ENCODE measurements at places on chromosomes 2 and 18.

DNA sequence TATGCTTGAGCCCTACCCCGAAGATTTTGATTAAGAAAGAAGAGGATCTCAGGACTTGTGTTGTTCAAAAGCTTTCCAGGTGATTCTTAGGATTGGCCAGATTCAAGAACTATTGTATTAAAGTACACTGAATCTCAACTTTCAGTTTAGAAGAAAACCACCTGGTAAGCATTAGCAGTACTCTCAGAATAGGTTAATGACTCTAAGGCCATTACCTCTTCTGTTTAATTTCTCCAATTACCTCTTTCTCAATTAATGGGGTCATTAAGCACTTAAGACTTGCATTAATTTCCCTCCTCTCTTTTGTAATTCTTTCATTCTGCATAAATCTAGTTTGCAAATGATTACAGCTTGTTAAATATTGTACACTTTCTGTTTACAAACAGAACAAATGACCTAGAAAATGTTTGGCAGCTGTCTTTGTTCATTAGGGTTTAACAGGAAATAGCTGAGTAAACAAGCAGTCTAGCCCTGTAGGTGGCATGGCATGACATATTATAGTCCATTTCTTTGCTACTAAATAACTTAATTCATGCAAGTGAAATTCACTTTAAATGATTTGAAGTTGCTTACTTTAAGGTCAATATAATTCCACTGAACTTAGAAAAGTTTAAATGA, 20.4 kb upstream of the TDRD15 start:
- DNase-seq, result no peak

DNA sequence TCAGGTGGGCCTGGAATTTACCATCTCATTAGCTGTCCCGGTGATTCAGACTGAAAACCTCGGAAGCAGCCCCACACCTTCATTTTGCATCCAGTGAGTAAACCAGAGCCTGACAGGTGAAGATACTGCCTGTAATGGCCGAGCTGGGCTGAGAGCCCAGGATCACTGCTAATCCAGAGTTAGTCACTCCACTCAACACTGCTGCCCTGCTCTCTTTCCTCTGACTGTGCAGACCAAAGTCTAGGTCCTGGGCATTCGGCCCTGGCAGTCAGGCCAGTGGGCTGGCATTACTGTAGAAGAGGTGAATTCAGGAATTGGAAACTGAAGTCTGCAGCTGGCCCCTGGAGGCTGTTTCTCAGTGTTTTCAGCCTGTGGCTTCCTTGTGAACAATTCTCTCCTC, 44.3 kb downstream of the TMEM17 start:
- no peak for DNase-seq

DNA sequence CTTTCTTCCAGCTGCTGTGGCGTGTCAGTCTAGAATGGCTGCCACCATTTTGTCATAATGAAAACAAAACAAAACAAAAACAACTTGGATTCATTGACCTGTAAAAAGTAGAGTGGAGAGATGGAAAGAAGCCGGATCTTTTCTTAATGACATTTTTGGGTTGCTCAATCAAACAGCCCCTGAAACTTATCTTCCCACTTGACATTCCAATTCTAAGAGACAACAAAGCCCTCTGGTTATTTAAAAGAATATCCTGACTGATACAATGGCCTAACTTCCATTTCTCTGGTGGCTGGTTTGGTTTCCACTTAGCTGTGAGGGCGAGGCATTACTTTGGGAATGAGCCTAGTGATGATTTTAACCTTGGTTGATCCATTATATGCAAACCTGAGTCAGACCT, 123.7 kb downstream of the AQP4 start:
- DNase-seq, result no peak

GRCh38 chr18:10153924-10154752, 240.3 kb downstream of the VAPA start:
- no peak for DNase-seq

DNA sequence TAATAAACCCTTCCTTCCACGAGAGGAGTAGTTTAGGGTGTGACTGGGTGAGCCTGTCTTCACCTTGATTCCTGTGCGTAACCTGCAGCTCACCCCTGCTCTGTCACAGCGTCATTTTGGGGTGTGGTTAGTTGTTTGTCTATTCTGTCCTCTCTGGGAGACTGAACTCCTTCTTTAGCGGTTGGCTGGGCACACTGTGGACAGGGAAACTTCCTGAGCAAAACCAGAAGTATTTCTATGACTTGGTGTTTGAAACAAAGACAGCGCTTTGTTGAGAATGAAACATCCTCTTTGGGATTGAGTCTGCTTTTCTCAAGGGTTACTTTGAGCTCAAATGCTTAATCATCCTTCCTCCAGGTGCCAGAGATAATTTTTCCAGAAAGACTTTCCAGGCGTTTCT, 270.7 kb downstream of the HRH4 start:
- DNase-seq, result no peak

GRCh38 chr2:36951574-36951973, 14.8 kb downstream of the STRN start:
- peak; percentile 31 for DNase-seq

DNA sequence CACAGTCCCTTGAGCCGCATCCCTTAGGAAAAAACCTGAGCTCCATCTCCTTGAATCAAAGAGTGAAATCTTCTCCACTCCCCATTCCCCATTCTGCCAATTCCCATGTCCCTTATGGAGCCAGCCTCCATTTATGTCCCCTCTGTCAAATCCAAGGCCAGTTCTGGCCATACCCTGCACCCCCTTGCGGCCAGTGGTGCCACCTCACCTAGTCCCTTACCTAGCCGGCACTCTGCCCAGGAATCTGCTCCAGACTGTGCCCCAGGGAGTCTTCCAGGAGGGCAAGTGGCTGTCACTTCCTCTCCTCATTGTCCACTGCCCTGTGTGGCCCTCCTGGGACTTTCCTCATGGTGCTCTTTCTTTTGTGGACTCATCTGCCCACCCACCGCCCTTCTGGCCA, 195.4 kb upstream of the RMP24 start:
- DNase-seq, result no peak

- DNase-seq, result no peak
Measured at GRCh38 chr18:73782405-73782804, 365.2 kb downstream of the FBXO15 start.

- DNase-seq, result no peak
Measured at GRCh38 chr2:67684991-67685390, 287.9 kb downstream of the ETAA1 start.

- no peak for DNase-seq
Measured at GRCh38 chr2:106094131-106094841, 99.8 kb downstream of the UXS1 start.

DNA sequence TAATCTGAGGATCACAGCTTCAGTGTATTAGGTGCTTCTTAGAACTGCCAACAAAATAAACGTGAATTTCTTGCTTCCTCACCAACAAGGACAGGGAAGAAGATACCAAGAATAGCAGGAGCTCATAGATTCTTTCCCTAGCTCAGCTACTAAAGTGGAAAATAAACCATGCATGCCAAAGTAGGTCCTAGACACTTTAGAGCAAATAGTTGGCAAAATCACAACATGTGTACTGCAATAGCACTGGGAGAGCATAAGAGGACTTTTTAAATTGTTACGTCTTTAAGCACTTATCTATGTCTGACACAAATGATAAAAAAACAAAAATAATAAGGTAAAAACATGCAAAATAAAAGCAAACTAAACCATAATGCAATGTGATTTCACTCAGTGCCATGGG, 49.5 kb downstream of the SUCLG1 start:
- DNase-seq, result no peak

- peak; percentile 95 for DNase-seq
Measured at GRCh38 chr2:112881217-112881985, 29.6 kb upstream of the IL37 start.

- DNase-seq, result peak; percentile 32
Measured at GRCh38 chr2:103809941-103810441, 1043.9 kb upstream of the POU3F3 start.

DNA sequence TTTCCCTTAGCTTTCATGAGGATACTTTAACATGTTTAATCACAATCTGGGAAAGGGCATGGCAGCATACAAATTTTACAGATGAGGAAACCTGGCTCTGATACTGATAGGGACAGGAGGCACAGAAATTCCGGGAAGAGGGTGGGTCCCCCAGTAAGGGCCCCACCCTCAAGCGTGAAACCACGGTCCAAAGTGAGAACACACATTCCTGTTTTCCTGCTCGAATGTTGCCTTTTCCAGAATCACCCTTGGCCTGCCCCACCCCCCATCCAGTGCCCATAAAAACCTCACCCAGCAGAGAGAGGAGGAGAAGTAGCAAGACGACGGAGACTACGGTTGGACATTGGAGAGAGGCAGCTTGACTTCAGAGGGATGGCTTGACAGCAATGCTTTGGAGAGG, 98.2 kb downstream of the HIBCH start:
- DNase-seq, result no peak

DNA sequence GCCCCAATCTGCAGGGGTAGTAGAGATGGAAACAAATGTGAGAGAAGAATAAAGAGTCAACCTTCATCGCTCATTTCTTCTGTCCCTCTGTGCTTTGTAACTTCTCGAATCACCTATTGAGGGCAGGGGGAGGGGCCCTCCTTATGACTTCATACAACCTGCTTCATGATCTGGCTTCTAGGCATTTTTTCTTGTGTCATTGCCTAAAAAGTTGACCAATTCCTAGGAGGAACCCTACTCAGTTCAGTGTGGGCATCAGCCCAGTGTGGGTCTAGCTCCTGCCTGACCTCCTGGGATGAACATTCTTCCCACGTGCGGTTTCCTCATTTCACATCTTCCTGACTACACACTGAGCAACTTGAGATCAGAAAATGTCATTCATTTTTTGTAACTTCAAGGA, 46.3 kb upstream of the CREB1 start:
- peak; percentile 48 for DNase-seq

- DNase-seq, result peak; percentile 45
Measured at GRCh38 chr2:215982465-215982875, 30.9 kb downstream of the MREG start.

- DNase-seq, result no peak
Measured at GRCh38 chr18:75546964-75547363, 119.5 kb upstream of the SMIM21 start.

GRCh38 chr18:6118080-6118479, 222.8 kb upstream of the TMEM200C start:
- no peak for DNase-seq

All from fibroblast of lung (primary cell).